ENCODE measurements at places on chromosomes 7 and 10. TPM values are rescaled to one million over a fixed set of nuclear protein-coding genes. Genes with fewer than 3 reads are reported as not detected.

- H3K4me1 ChIP-seq = peaks cover 67% of the 10 kb centered on the region
- no peak for DNase-seq
- peak overlapping the region; percentile 95 for H3K27ac ChIP-seq
- H3K36me3 ChIP-seq = no peaks in the 10 kb centered on the region
- no peaks in the 10 kb centered on the region for H3K27me3 ChIP-seq
These were observed 757 bp downstream of the ANKIB1 start for GRCh38 chr7:92246360-92247101.

GRCh38 chr10:3747984-3748383, 37.0 kb downstream of the KLF6 start:
- peak overlapping the region; percentile 40 for H3K4me3 ChIP-seq
- no peaks in the 10 kb centered on the region for H3K36me3 ChIP-seq
- peaks cover 50% of the 10 kb centered on the region for H3K4me1 ChIP-seq
- no peaks in the 10 kb centered on the region for H3K27me3 ChIP-seq

- no peaks in the 10 kb centered on the region for H3K27me3 ChIP-seq
- no peak for DNase-seq
- peaks cover 2% of the 10 kb centered on the region for H3K36me3 ChIP-seq
- H3K4me1 ChIP-seq = no peaks in the 10 kb centered on the region
These were observed 383.5 kb downstream of the PLXNA4 start for GRCh38 chr7:132192809-132193208.

DNA sequence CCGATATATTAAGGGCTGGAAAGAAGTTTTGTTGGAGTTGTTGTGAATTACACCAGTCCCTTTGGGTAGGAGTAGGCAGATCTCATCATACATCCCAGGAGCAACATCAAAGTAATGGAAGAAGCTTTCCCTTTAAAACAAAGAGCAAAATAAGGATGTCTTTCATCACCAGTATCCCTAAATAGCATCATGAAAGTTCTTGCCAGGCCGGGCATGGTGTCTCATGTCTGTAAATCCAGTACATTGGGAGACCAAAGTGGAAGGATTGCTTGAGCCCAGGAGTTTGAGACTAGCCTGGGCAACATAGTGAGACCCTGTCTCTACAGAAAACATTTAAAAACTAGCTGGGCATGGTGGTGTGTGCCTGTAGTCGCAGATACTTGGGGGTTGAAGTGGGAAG, 38.7 kb downstream of the LRRC20 start:
- H3K4me3 ChIP-seq = no peak overlapping the region
- DNase-seq = no peak
- H3K4me1 ChIP-seq = peaks cover 43% of the 10 kb centered on the region
- peak overlapping the region; percentile 73 for H3K27ac ChIP-seq
- H3K27me3 ChIP-seq = no peaks in the 10 kb centered on the region

DNA sequence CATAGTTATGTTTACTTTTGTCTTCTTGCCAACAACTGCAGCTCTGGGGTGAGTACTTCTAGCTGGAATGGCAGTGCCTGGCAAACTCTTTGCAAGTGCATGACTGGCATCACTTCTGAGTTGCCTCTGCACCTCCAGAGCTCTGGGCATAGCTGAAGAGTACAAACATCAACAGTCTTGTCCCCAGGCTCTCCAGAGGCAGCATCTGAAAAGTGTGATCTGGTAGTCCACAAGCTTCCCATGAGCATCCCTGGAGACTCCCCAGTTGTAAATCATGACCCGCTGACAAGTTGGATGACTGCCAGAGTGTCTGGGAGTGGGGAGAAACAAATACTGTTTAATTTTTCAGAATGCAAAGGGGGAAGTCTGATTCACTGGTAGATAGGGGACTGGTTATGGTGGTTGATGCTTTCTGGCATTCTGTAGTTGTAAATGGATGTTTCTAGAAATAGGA, 138.9 kb upstream of the CDK13 start:
- H3K27ac ChIP-seq = no peak overlapping the region
- H3K4me3 ChIP-seq = no peak overlapping the region
- DNase-seq = no peak
- peaks cover 14% of the 10 kb centered on the region for H3K4me1 ChIP-seq
- H3K27me3 ChIP-seq = no peaks in the 10 kb centered on the region

DNA sequence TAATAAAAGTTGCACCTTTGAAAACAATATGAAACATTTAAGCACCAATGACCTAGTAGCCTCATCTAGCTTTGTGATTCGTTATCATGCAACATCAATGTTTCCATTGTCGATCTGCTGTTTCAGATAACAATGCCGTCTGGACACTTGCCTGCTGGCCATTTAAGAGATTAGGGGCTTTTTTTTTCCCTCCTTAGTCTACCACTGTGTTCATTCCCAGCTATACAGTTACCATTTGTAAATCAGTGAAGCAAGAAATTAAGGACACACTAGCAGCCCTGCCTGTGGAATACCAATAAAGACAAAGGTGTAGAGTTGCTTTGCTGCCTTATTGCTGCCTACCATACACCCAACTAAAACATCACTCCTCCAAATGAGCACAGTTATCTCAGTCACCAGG, 37.6 kb upstream of the MYO3A start:
- H3K4me1 ChIP-seq = no peaks in the 10 kb centered on the region
- no peaks in the 10 kb centered on the region for H3K36me3 ChIP-seq
- no peak overlapping the region for H3K27ac ChIP-seq
- H3K27me3 ChIP-seq = peaks cover 12% of the 10 kb centered on the region
- DNase-seq = no peak

The FAM107B gene
- total RNA-seq = 4.7 TPM

The HERPUD2 gene
- total RNA-seq = 13.6 TPM

The DGKI gene
- 1.3 TPM for total RNA-seq
